Esophagus mucosa (tissue), 1 donor: ENCODE measurements at places on chromosomes 5 and 9.

DNA sequence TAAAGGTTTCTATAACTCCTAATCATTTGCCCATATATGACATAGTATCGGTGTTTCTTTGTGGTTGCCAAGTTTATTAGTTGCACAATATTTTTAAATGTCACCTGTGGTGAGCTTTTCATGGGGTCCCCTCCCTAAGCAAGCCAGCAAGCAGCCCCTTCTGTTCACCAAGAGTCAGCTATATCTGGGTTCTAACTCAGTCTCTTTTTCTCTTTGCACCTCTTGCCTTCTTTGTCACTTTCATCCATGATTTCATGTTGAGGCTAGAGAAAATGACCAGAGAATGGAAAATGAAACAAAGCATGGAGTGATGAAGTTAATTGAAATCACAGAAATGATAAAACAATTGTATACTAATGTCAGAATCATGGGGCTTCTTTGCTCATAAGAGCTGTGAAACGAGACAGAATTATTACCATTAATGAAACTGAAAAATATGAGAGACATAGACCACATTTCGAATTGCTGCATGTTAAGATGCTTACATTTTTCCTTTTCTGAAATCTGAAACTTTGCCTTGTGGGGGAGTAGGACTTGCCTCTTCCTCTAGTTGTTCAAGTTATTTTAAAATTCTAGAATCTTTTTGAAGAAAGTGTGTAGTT is 75.7 kb downstream of the CAMK4 start:
- ATAC-seq, result no peak

GRCh38 chr9:78707481-78707991 is 410.6 kb downstream of the PSAT1 start:
- ATAC-seq, result no peak

DNA sequence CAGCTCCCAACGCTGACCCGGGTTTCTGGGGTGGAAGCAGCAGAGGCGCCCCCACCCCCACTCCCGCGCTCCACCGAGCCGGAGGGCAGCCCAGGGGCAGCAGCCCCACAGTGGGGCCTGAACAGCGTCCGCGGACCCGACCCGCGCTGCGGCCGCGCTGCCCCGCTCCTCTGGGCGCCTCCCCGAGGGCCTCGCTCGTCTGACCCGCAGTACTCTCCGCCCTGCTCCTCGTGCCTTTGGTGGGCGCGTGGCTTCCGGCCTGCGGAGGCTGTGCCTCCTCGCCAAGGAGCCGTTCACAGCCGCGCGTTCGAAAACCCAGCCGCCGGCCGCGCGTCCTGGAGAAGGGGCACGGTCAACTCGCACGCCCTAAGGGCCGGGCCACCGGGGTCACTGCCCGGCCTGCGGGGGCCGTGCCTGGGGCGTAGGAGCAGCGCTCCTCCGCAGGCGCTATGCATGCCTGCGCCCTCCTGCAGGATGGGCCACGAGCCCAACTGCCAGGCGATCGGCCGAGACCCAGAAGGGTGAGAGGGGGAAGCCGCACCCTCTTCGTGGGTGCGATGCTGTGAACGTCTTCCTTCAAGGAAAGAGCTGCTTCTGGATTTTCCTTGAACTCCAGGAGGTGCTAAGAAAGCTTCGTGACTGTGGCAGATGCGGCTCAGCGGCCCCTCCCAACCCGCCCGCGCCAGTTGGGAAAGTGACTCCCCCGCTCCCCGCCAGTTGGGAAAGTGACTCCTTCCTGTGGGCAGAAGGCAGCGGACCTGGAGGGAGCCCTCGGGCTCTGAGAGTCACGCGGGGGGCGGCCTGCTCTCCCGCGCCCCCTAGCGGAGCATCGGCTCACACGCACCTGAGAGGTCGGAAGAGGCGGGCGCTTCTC is 82.7 kb downstream of the HSD17B3 start:
- no peak for ATAC-seq

- ATAC-seq, result no peak
Measured at GRCh38 chr9:137149942-137150616, 11.1 kb downstream of the GRIN1 start.

DNA sequence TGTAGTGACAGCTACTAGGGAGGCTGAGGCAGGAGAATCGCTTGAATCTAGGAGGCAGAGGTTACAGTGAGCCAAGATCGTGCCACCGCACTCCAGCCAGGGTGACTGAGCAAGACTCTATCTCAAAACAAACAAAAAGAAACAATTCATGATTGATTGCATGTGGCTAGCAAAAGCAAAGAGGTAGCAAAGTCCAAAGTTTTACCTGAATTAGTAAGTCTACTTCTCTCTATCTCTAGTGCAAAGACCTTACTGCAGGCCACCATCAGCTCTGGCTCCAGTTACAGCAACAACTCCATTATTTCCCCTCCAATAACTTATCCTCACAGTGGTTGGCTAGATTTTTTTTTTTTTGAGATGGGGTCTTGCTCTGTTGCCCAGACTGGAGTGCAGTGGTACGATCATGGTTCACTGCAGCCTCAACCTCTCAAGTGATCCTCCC is 6.2 kb upstream of the SAR1B start:
- no peak for ATAC-seq

GRCh38 chr5:144831650-144832049 is 661.0 kb downstream of the KCTD16 start:
- no peak for ATAC-seq
